ENCODE measurements at places on chromosomes 2 and 18. TPM values are rescaled to one million over a fixed set of nuclear protein-coding genes. Genes with fewer than 3 reads are reported as not detected.

DNA sequence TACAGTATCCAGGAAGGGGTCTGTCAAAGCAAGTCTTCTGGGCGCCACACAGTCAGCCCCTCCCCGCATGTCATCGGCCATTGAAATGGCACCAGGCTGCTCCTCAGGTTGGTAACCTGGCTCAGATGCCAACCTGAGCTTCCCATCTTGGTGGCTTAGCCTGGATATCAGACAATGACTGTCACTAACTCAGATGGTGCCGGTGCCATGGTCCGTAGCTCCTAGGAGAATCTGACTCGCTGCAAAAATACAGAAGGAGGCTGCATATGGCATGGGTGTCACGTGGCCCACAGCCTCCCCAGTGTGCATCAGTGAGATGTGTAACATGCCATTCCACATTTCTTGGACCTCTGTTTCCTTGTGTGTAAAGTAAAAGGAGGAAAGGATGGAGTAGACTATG lies 3.2 kb downstream of the NOSTRIN start:
- H3K36me3 ChIP-seq, result no peaks in the 10 kb centered on the region
- no peak for DNase-seq
- H3K4me1 ChIP-seq, result no peaks in the 10 kb centered on the region
- no peaks in the 10 kb centered on the region for H3K27me3 ChIP-seq

DNA sequence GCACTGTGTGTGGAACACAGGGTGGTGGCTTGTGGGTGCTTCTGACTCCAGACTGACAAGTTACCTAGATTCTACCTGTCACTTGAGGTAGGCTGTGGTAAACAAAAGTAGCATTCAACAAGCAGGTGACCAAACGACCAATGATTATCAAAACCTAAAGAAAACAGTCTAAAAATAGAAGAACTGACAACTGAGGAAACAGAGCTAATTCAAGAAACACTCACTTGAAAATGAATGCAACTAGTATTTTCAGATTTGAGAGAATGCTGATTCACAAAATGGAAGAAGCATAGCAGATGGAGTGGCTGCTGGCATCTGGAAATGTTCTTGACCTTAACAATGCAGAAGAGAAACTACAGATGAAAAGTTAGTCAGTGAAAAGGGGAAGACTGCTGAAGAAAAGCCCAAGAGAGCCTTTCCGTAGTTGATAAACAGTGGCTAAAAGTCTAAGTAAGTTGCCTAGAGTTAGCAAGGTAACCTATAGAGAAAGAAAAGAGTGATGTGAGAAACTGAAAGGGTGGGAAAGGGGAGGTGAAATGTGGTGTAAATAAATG lies 170.4 kb downstream of the NCK2 start:
- peaks cover 4% of the 10 kb centered on the region for H3K4me1 ChIP-seq
- H3K27ac ChIP-seq, result no peak overlapping the region
- no peak overlapping the region for H3K4me3 ChIP-seq
- DNase-seq, result no peak

DNA sequence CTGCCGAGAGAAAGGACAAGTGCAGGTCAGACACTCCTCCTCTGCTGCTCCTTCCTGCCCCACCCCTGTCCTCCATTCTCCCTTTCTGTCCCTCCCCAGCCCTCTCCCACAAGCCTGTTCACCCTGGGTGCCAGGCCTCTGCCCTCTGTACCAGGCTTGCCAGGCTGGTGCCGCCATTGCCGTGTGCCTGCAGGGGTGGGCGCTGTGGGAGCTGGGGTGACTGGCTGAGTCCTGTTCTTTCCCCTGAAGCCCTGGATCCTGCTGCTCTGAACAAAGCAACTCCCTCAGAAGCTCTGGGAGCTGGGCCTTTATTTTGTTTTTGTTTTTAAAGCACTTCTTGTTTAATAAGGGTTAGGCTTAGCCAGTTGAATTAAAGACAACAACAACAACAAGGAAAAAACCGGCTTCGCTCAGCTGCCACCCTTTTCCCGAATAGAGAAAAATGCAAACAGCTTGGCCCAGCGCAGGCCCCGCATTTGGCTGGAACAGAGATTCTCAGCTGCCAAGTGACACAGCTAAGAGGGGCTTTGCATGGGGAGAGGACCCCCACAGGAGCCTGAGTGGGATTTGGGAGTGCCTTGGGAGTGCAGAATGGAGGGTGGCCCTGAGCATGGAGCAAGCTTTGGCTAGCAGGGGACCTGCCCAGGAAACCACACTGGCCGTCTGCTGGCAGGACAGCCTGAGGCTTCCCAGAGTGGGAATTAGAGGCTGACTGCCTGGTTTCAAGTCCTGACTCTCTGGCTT lies 9.1 kb downstream of the PCARE start:
- peaks cover 22% of the 10 kb centered on the region for H3K4me1 ChIP-seq
- peak overlapping the region; percentile 71 for H3K27ac ChIP-seq
- DNase-seq, result no peak
- no peak overlapping the region for H3K4me3 ChIP-seq

- no peaks in the 10 kb centered on the region for H3K4me1 ChIP-seq
- no peak for DNase-seq
- H3K4me3 ChIP-seq, result no peak overlapping the region
- H3K36me3 ChIP-seq, result no peaks in the 10 kb centered on the region
- no peaks in the 10 kb centered on the region for H3K27me3 ChIP-seq
- no peak overlapping the region for H3K27ac ChIP-seq
These were observed 195.0 kb downstream of the DLGAP1 start for GRCh38 chr18:4260107-4260506.

DNA sequence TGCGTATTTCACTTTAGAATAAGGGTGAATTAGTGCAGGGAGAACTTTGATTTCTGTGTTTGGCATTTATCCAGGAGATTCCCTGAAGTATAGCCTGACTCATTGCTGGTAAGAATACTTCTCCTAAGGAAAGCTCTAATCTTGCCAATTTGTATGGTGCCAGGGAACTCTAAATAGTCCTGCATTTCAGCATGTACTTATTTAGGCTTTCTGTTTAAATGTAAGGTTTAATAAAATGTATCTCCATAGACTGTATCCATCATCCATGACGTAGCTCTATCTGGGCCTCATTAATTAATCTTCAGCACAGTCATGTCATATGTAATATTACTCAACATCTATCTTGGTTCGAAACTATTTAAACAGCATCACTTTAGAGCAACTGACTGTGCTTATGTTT lies 127.7 kb downstream of the DOK6 start:
- no peak overlapping the region for H3K27ac ChIP-seq
- no peaks in the 10 kb centered on the region for H3K36me3 ChIP-seq
- no peak for DNase-seq
- no peak overlapping the region for H3K4me3 ChIP-seq

DNA sequence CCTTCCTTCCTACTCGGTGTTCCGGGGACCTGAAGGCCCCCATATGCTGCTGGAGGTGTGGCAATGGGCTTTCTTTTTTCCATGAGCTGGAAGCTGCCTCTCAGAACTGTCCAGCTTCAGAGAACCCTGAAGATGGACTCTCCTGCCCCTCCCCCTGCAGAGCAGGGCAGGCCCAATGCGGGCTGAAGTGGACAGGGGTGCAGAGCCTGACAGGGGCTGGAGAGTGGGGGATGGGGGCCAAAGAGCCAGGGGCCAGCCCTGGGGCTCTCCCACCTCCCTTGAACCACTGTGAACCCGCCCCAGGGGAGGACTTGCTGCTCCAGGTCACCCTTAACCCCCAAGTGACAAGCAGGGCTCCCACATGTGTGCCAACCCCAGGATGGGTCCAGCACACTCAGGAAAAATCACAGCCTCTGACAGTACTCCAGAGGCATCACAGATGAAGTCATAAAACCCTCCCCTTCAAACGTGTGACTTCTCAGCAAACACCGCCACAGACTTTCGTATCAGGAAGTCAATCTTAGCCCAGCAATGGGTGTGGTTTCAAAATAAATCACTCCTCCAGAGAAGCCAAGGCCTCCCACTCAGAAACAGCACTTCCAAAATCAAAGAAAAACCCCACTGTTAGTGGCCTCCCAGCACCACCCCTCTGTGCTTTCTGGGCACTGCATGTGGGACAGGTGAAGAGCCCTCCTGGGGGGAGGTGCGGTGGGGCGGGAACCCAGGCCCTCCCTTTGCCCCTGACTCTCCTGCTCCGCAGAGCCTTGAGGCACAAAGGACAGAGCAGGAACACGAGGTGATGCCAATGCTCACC lies 135.8 kb downstream of the HDAC4 start:
- H3K27ac ChIP-seq, result peak overlapping the region; percentile 81
- H3K36me3 ChIP-seq, result no peaks in the 10 kb centered on the region
- no peak overlapping the region for H3K4me3 ChIP-seq
- no peaks in the 10 kb centered on the region for H3K27me3 ChIP-seq
- no peak for DNase-seq

GRCh38 chr2:45913539-45913938 lies 262.1 kb downstream of the PRKCE start:
- no peak overlapping the region for H3K27ac ChIP-seq
- no peak overlapping the region for H3K4me3 ChIP-seq
- H3K36me3 ChIP-seq, result no peaks in the 10 kb centered on the region
- H3K4me1 ChIP-seq, result peaks cover 7% of the 10 kb centered on the region
- DNase-seq, result no peak
- H3K27me3 ChIP-seq, result no peaks in the 10 kb centered on the region

- H3K27ac ChIP-seq, result no peak overlapping the region
- no peaks in the 10 kb centered on the region for H3K36me3 ChIP-seq
- H3K4me3 ChIP-seq, result no peak overlapping the region
- H3K27me3 ChIP-seq, result no peaks in the 10 kb centered on the region
- H3K4me1 ChIP-seq, result no peaks in the 10 kb centered on the region
These were observed 165.5 kb downstream of the GCA start for GRCh38 chr2:162509288-162509968.

DNA sequence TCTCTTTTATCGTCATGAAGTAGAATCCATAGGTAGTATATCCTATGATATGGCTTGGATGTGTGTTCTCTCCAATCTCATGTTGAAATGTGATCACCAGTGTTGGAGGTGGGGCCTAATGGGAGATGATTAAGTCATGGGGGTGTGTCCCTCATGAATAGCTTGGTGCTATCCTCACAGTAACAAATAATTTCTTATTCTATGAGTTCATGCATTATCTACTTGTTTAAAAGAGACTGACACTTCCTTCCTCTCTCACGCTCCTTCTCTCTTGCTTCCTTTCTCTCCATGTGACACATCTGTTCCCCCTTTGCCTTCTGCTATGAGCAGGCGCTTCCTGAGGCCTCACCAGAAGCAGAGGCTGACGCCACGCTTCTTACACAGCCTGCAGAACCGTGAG lies 165.6 kb downstream of the MREG start:
- no peaks in the 10 kb centered on the region for H3K27me3 ChIP-seq
- no peak overlapping the region for H3K4me3 ChIP-seq
- peaks cover 67% of the 10 kb centered on the region for H3K4me1 ChIP-seq
- H3K36me3 ChIP-seq, result no peaks in the 10 kb centered on the region
- H3K27ac ChIP-seq, result no peak overlapping the region

GRCh38 chr18:28176948-28177827 lies at the start of gene CDH2:
Gene CDH2, minus strand, starts transcription at chr18:28177130. Its CDS starts 108 bp downstream, at chr18:28177022.
- H3K4me1 ChIP-seq, result no peaks in the 10 kb centered on the region
- H3K27ac ChIP-seq, result peak within 1 kb of the TSS; percentile 77
- no peak for DNase-seq
- peaks cover 14% of the 10 kb centered on the region for H3K27me3 ChIP-seq
- H3K4me3 ChIP-seq, result peak within 1 kb of the TSS; percentile 68
- no peaks in the 10 kb centered on the region for H3K36me3 ChIP-seq

GRCh38 chr18:50886929-50887328 lies 8.0 kb downstream of the ME2 start:
- no peaks in the 10 kb centered on the region for H3K4me1 ChIP-seq
- H3K27me3 ChIP-seq, result no peaks in the 10 kb centered on the region
- no peaks in the 10 kb centered on the region for H3K36me3 ChIP-seq
- no peak overlapping the region for H3K27ac ChIP-seq

Gene COL6A3
- 205 TPM for total RNA-seq

Gene CMPK2
- 7.3 TPM for total RNA-seq

Gene AGXT
- total RNA-seq, result not detected

Gene ARHGAP15
- 13.3 TPM for total RNA-seq

Gene NLRC4
- 3.1 TPM for total RNA-seq

Gene IL36A
- not detected for total RNA-seq

Gene SLC16A14
- 2.8 TPM for total RNA-seq

Gene CNGA3
- total RNA-seq, result 8.0 TPM

Gene SLC9A4
- total RNA-seq, result not detected

Gene SERPINB11
- not detected for total RNA-seq

Gene SRD5A2
- total RNA-seq, result 0.06 TPM

Measured in esophagus muscularis mucosa (tissue), 4 donors.